ENCODE measurements at places on chromosomes 11 and 22.

DNA sequence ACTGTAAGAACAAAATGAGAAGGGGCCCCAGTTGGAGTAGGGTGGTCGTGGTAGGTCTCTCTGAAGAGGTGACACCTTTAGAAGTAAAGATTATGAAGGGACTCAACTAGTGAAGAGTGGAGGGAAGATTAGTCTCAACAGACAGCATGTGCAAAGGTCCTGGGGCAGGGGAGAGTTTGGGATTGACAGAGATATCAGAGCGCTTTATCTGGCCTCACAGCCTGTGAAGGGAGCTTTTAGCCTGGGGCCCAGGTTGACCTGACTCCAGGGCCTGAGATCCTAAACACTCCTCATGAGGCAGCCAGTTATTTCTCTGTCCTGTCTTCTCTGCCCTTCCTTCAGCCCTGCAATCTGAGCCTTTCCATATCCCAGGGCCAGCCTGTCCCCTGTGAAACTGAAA lies 16.2 kb downstream of the FGF3 start:
- no peak for DNase-seq

GRCh38 chr11:119351232-119351631 lies 4.7 kb upstream of the MFRP start:
- DNase-seq: no peak

GRCh38 chr11:46102843-46103242 lies 18.4 kb downstream of the PHF21A start:
- no peak for DNase-seq

DNA sequence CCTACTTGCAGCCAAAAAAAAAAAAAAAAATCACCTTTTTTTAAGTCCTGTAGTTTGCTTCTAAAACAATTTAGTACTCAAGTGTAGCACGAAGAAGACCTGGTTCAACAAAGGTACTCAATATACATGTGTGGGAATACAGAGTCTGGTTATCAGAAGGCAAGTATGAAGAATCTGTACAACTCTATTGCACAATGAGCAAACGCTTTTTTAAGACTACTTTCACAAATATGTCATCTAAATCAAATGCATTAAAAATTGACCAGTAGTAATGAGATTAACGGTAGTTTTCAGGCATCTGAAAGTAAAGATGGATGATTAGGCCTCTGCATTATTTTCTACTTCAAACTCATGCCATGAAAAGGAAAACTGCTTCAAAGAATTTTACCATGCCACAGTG lies 9.5 kb downstream of the CHORDC1 start:
- no peak for DNase-seq

DNA sequence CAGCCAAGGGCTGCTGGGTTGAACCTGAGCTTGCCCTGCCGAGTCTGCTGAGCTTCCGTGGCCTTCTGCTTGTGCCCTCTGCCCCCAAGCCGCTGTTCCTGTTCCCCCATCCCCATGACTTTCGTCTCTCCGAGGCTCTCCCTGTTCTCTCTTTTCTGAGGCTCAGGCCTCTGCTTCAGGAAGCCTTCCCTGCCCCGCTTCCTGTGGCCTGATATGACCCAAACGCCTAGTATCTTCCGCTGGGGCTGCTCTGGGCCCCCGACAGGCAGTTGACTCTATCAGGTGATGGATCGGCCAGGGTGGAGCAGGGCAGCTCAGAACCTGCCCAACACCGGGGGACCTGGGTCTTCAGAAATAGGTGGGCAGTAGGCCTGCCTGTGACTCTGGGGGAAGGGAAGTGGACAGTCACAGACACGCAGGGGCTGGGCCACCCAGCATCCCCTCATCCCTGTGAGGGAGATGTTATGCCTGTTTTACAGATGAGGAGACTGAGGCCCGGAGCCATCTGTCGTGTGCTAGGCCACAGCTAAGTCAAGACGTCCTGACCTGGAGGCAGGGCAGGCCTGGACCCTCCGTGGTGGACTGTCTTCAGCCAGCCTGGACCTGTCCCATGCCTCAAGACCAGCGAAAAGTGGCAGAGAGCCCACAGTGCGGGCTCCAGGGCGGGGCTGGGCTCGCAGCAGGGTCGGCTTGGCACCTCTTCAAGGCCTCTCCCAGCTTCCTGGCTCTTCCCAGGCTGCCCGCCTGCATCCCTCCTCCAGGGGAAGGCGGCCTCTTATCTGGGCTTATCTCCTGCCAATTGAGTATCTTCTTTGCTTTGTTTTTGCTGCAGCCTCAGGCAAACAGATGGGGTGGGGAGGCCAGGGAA lies 16.2 kb downstream of the BAD start:
- DNase-seq: no peak

Data from GM06990 (cell line).